ENCODE measurements at places on chromosomes 4 and X.

- no peak for DNase-seq
These were observed 14.7 kb upstream of the TBC1D1 start for GRCh38 chr4:37876156-37876555.

GRCh38 chrX:48468693-48469691, 1.1 kb downstream of the SLC38A5 start:
- no peak for DNase-seq

GRCh38 chr4:185754961-185755360, 57.0 kb downstream of the SORBS2 start:
- no peak for DNase-seq

- DNase-seq, result peak; percentile 14
These were observed 23.7 kb downstream of the YTHDC1 start for GRCh38 chr4:68326141-68326540.

- no peak for DNase-seq
These were observed 67.5 kb upstream of the NKX1-1 start for GRCh38 chr4:1473718-1474117.

- peak; percentile 8 for DNase-seq
These were observed 71.3 kb upstream of the ANKRD50 start for GRCh38 chr4:124783847-124784246.

DNA sequence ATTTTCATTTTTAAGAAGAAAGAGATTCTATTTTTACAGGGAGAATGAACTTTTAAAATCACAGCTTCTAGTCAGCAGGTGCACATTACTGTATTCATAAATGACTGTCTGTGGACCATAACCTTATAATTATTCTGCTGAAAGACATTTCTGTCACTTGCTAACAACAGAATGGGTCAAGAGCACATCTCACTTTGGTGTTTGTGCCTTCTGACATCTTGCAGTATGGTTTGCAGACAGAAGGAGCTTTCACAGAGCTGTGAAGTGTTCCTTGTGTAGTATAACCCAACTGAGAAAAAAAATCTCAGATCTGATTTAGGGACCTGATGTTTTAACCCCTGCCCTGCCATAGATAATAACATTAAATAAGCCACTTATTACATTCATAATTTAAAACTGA, 131.4 kb upstream of the CTSO start:
- DNase-seq, result no peak

DNA sequence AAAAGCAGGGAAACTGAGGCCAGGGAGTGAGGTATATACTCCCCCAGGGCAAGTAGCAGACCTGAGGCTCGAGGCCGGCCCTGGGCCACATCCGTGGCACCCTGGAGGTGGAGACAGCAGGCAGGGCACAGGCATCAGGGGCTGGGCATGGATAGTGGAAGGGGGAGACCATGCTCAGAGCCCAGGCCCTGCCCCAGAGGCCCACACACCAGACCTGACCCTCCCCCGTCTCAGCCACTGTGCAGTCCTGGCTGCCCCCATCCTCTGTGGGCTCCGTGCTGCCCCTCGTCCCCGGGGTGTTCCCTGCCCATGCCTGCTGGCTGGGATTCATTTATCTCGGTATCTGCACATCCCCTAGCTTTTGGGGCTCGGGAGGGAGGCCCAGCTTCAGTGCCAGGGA, 103.1 kb upstream of the NKX1-1 start:
- no peak for DNase-seq

GRCh38 chr4:94076498-94076897, 131.2 kb upstream of the SMARCAD1 start:
- DNase-seq, result no peak

DNA sequence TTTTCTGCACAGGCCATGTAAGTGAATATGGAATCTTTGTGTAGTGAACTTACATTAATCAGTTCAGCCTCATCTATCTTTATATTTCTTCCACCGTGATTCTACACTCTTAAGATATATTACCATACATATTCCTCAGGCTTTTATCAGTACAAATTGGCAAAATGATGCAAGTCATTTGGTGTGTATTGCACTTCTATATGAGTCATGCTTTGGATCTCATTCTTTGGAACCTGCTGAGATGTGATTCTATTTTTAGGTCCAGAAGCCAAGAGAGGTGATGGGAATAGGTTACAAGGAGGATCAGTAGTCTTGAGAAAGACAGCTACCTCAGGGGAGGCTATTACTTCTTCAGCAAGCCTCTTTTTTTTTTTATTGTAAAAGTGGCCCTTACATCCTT, 204.4 kb downstream of the ZNF330 start:
- DNase-seq, result peak; percentile 61

GRCh38 chrX:101602077-101602476, 15.7 kb downstream of the ARMCX6 start:
- DNase-seq, result peak; percentile 80

DNA sequence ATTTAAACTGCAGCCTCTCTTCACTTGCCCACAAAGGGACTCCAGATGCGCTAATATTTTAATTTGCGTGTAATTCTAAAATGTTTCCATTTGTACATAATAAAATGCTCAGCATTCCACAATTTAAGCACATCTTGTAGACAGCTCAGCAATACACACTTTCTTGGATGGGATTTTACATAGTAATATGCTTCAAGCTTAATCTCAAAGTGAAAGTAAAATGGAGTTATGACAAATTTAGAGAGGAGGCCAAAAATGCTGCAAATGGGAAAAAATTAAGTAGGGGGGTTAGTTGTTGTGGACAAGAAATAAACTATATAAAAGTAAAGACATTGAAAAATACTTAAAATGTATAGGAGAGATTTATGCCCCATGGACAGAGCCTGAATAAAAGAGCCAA, 149.1 kb downstream of the FBXO8 start:
- DNase-seq, result no peak

- DNase-seq, result no peak
These were observed 159.8 kb downstream of the SLC4A4 start for GRCh38 chr4:71498625-71499024.

Measured in fibroblast of gingiva (primary cell).